Activated naive CD8-positive, alpha-beta T cell treated with anti-CD3 and anti-CD28 coated beads, Interleukin-2, amount 10 ng/mL, durations not matched to agents 7 days and 5 days (primary cell): ENCODE measurements at places on chromosomes 11 and 22. TPM values are rescaled to one million over a fixed set of nuclear protein-coding genes. Genes with fewer than 3 reads are reported as not detected.

Gene TMEM191C
- 5.1 TPM for total RNA-seq

Gene P2RY2
- total RNA-seq = not detected

Gene MUC6
- not detected for total RNA-seq

Gene LMO2
- total RNA-seq = 0.44 TPM

Gene MMP27
- total RNA-seq = not detected

Gene RNASEH2C
- total RNA-seq = 84.2 TPM

DNA sequence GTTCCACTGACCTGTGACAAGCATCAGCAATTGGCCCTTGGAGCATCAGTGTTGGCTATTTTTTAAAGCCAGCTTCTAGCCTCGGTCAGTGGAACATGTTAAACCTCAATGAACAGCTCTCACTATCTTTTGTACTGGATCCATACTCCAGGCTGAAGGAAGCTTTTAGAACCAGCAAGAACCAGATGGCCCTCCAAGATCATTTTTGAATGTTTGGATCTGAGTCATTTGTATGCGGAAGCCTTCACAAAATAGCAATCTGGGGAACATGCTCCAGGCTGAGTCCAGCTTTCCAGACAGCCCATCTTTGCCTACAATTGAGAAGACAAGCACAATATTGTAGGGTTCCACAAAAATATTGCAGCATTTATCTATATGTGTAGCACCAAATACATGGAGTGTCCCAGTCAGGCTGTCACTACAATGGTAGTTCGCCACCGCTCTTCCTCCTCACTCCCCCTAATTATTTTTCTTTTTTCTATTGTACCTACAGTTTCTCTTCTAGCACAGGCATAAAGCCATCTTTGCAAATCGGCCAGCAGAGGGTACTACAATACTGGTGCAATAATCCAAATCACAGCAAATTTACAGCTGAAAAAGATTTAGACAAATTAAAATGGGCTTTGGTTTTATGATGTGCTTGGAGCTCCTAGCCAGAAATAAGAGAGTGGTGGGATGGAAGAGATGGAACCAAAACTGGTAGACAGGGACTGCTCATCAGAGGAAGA, 177.4 kb upstream of the BLID start:
- H3K27me3 ChIP-seq = no peaks in the 10 kb centered on the region
- no peak for DNase-seq
- no peaks in the 10 kb centered on the region for H3K36me3 ChIP-seq
- no peak overlapping the region for H3K4me3 ChIP-seq

GRCh38 chr22:28574159-28574788, 105.4 kb downstream of the TTC28 start:
- H3K27ac ChIP-seq = no peak overlapping the region
- peaks cover 51% of the 10 kb centered on the region for H3K27me3 ChIP-seq
- no peak for DNase-seq
- no peaks in the 10 kb centered on the region for H3K4me1 ChIP-seq
- no peaks in the 10 kb centered on the region for H3K36me3 ChIP-seq
- no peak overlapping the region for H3K4me3 ChIP-seq

- no peak overlapping the region for H3K4me3 ChIP-seq
- no peak overlapping the region for H3K27ac ChIP-seq
- no peak for DNase-seq
- no peaks in the 10 kb centered on the region for H3K36me3 ChIP-seq
- H3K27me3 ChIP-seq = no peaks in the 10 kb centered on the region
Measured at GRCh38 chr22:33044112-33044511, 14.1 kb downstream of the SYN3 start.

DNA sequence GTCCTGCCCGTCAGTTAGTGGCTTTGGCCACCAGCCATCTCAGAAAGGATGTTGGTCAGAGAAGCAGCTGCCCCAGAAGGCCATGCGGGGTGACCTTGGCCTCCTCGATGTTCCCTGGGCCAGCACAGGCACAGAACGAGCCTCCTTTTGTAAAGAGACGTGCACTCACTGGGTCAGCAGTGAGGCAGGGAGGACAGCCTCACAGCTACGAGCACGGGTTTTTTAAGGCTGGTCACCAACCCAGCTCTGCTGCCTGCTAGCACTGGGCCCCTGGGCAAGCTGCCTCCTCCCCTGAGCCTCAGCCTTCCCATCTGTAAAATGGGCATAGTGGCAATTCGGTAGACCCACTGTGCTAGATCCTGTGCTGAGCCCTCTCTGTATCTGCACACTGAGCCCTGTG, 10.8 kb downstream of the IGLL1 start:
- no peak overlapping the region for H3K4me3 ChIP-seq
- no peaks in the 10 kb centered on the region for H3K36me3 ChIP-seq
- no peak for DNase-seq

DNA sequence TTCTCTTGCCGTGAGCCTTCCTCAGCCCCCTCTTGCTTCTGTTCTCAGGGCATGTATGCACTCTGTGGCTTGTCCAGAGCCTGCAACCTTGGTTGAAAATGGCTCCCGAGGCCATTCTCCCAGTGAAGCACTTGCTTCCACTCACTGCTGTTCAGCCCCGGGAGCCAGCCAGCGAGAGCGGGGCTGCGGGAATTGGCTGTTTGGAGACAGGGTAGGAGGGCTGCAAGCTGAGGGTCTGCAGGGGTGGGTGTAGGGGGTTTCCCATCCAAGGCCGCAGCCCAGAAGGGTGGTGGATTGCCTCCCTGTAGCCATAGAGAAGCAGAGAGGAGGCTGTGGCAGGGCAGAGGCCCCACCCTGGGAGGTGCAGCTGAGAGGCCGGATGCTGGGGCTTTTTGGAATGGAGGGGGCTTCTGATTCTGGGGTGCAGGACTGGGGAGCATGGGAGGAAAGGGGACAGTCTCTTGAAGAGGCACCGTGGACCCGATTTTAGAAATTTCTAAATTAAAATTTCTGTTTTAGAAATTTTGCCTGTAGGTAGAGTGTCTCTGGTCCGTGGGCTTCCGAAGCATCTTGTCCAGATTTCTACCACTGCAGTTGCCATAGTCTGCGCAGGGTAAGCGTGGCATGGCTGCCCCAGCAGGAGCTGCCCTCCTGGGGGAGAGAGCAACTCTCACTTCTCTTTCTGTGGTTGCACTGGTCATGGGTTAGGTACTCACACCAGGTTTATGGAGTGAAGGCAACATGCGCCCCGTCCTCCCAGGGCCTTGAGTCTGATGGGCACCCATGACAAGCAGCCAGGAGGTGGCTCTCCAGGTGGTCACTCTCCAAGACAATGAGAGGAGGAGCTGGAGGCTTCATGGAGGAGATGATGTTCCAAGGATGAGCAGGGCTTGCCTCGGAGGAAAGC, 100.2 kb downstream of the TBC1D22A start:
- H3K4me1 ChIP-seq = no peaks in the 10 kb centered on the region
- H3K36me3 ChIP-seq = peaks cover 29% of the 10 kb centered on the region
- no peak overlapping the region for H3K27ac ChIP-seq
- H3K4me3 ChIP-seq = no peak overlapping the region
- H3K27me3 ChIP-seq = no peaks in the 10 kb centered on the region

- H3K36me3 ChIP-seq = no peaks in the 10 kb centered on the region
- no peak for DNase-seq
- no peak overlapping the region for H3K27ac ChIP-seq
Measured at GRCh38 chr11:119693253-119693815, 35.7 kb downstream of the NECTIN1 start.

DNA sequence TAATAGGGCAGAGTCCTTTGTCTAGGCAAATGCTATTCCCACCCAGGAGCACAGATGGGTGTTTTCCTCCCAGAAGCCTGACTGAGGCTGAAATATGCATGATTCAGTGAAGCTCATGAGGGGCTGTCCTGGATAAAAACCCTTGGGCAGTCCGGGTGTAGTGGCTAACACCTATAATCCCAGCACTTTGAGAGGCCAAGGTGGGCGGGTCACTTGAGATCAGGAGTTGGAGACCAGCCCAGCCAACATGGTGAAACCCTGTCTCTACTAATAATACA, 48.6 kb upstream of the LMO2 start:
- peaks cover 5% of the 10 kb centered on the region for H3K27me3 ChIP-seq
- no peak overlapping the region for H3K27ac ChIP-seq
- no peak overlapping the region for H3K4me3 ChIP-seq
- H3K4me1 ChIP-seq = no peaks in the 10 kb centered on the region
- DNase-seq = no peak

DNA sequence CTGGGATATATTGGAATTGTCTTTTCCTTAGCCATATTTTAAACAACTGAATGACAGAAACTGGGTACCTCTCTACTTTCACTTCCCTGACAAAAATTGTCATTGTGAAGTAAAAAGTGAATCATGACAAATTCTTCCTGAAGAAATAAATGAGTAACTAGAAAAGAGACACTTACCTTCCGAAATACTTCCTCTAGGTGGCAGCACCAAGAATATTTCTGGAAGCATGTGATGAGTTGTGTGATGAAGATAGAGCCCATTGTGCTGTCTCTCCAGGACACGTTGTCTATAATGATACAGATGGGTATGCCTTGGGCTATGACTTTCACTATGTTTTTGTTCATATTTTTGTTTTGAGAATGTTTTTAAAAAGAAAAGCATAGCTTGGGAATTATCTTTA, 21.5 kb downstream of the CASP4 start:
- no peaks in the 10 kb centered on the region for H3K27me3 ChIP-seq
- peaks cover 9% of the 10 kb centered on the region for H3K4me1 ChIP-seq
- no peak overlapping the region for H3K27ac ChIP-seq
- no peak overlapping the region for H3K4me3 ChIP-seq

DNA sequence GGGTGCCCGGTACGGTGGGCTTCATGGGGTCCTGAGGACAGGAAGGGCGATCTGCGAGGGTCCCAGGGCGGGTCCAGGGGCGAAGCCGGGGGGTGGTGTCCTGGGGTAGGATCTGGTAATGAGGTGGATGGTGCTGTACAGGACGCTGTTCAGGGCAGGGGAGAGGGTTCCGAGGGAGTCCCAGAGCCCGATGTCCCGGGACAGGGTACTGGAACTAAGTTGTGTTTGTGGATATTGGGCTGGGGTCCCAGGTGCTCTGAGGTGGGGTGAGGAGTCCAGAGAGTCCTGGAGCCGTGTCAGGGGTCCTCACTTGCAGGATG, 426 bp downstream of the LZTR1 start:
- H3K4me1 ChIP-seq = peaks cover 30% of the 10 kb centered on the region
- no peak for DNase-seq
- H3K27me3 ChIP-seq = no peaks in the 10 kb centered on the region
- peaks cover 8% of the 10 kb centered on the region for H3K36me3 ChIP-seq
- peak overlapping the region; percentile 89 for H3K27ac ChIP-seq

- no peaks in the 10 kb centered on the region for H3K27me3 ChIP-seq
- no peak overlapping the region for H3K27ac ChIP-seq
- H3K4me1 ChIP-seq = peaks cover 15% of the 10 kb centered on the region
- no peak overlapping the region for H3K4me3 ChIP-seq
Measured at GRCh38 chr22:46076651-46077339, 73.5 kb upstream of the PPARA start.

DNA sequence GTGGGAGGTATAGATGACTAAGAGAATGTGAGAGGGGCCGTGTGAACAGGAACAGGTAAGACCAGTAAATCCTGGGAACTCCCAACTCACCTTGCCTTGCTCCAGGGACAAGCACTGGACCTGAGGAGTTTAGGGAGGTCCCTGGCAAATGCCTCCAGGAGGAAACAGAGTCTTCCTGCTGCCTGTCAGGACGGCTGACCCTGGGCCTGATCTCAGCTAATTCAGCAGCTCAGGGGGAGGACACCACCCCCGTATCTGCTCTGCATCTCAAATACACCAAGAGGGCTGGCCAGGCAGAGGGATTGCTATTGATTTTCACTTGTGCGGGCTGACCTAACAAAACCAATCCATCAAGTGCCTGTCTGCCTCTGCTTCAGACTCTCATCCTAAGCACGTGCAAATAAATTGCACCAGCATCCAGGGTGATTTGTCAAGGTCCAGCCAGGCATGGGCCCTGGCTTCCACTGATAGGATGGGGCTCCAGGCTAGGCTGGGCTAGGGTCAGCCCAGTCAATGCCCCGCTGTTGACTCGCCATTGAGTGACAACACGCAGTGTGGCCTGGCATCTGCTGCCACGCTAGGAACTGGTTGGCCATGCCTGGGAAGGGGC, 20.3 kb downstream of the UQCR10 start:
- peak overlapping the region; percentile 51 for H3K27ac ChIP-seq
- no peaks in the 10 kb centered on the region for H3K4me1 ChIP-seq
- no peak for DNase-seq
- H3K27me3 ChIP-seq = no peaks in the 10 kb centered on the region
- H3K4me3 ChIP-seq = no peak overlapping the region

GRCh38 chr22:21923163-21923561, 29.5 kb downstream of the PPM1F start:
- no peaks in the 10 kb centered on the region for H3K4me1 ChIP-seq
- H3K36me3 ChIP-seq = no peaks in the 10 kb centered on the region
- DNase-seq = no peak
- no peak overlapping the region for H3K4me3 ChIP-seq
- H3K27ac ChIP-seq = no peak overlapping the region

DNA sequence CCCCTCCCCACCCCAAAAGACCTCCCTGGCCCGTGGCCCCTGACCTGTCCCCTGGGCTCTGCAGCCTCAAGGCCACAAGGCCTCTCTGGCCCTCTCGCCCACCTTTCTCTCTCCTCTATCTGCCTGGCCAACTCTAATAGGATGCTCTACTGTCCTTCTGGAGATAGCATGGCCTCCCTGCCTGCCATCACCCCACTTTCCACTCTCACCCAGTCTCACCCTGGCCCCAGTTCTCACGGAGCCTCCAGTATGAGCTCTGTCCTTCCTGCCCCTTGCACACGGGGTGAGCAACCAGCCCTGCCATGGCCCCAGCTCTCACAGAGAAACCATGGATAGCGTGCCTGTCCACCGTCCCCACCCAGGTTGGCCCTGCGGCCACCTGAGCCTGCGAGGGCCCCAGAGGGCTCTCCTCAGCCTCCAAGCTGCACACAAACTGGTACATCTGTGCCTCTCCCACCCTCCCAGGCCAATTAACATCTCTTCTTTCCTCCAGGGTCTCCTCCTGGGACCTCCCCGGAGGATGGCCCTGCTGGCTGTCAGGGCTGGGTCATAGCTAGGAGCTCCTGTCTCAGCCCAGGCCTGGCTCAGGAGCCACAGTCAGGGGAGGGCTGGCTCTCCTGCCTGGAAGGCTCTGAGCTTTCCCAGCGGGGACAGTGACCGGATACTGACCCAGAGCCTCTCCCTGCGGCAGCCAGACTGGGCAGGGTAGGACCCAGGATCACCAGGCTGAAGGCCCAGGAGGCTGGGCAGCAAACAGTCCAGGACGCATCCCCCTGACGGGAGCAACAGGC, 22.3 kb downstream of the RTN4R start:
- peaks cover 35% of the 10 kb centered on the region for H3K4me1 ChIP-seq
- DNase-seq = no peak
- no peaks in the 10 kb centered on the region for H3K27me3 ChIP-seq
- H3K36me3 ChIP-seq = no peaks in the 10 kb centered on the region

- no peak for DNase-seq
- no peak overlapping the region for H3K4me3 ChIP-seq
Measured at GRCh38 chr11:42647993-42648392, 663.8 kb upstream of the API5 start.

DNA sequence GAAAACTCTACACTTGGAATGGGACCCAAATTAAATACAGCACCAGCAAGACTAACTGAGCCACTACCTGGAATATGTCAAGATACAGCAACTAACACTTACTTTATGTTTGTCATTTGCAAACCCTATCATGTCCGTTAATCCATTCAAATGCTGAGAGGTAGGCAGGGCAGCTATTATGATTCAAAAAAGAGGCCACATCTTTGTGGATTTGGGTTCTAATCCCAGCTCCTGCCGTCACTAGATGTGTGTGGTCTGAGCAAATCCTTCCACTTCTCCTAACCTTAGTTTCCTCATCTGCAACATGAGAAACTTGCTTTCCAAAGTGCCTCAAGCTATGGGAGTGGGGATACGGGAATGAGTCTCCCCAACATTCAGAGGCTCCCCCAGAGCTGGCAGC, 24.2 kb downstream of the FLI1 start:
- DNase-seq = no peak
- H3K4me1 ChIP-seq = peaks cover 90% of the 10 kb centered on the region
- H3K27me3 ChIP-seq = no peaks in the 10 kb centered on the region
- H3K4me3 ChIP-seq = peak overlapping the region; percentile 76
